ENCODE measurements at places on chromosomes 6 and 20.

DNA sequence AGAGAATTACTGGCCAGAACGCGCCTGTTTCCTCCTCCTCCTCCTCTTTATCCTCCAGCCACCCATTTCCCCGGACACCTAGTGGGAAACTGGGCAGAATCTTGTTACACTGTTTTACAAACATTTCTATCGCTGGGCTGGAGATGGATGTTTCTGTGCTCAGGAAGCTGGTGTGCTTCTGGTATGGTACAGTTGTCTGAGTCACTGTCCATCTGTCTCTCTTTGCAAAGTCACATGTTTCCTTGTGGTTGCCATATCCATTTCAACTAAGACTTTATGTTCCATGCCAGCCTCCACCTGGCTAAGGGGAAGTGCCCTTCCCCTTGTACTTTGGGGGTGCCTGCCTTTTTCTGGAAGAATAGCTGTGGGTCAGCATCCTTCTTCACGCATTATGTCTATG lies 52.9 kb upstream of the SLC22A16 start:
- no peak for DNase-seq

DNA sequence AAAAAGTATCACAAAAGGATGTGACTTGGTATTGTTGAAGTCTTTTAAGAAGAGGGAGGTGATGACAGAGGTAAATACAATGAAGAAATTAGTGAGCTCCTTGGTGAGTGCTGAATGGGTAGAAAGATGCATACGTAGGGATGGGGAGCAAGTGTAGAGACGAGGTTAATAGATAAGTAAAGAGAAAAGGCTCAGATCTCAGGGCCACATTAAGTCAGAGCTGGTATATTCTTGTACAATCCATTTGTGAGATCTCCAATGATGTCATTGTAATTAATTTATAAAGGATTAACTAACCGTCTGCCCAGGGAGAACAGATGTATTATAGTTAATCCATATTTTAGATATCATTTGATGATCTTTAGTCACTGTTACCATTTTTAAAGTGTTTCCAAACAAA lies 43.4 kb downstream of the SMPDL3A start:
- no peak for DNase-seq

- no peak for DNase-seq
These were observed 6.8 kb downstream of the TFAP2B start for GRCh38 chr6:50825375-50826036.

DNA sequence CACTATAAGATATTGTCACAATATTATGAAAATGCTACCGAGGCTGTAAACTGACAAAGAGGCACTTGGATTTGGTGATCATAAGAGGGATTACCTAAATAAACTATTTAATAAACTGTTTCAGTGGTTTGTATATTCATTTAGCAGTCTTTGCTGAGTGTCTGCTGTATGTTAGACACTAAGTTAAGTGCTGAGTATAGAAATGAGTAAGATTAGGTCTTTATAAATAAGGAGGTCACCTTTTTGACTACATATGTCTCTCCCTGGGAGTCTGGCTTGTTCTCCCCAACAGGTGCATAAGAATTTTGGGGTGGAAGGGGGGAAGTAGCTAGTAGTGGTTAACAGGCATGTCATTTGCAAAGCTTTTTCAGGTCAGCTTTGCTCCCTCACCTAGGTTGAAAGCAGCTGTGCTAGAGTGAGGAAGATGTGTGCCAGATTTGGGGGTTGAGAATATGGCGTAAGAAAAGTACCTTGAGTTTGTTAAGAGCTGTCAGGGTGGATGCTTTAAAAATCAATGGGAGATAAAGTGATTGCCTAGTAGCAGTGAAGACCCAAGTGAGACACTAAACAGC lies 246.3 kb downstream of the ZFAND3 start:
- no peak for DNase-seq
